Stimulated activated CD4-positive, alpha-beta T cell treated with anti-CD3 and anti-CD28 coated beads, Interleukin-15, amount 100 ng/mL, for 48 hours (primary cell): ENCODE measurements at places on chromosomes 2 and 18.

GRCh38 chr2:74186038-74186437, 7.4 kb upstream of the MOB1A start:
- no peak for DNase-seq

GRCh38 chr2:216775043-216775453, 79.7 kb upstream of the IGFBP5 start:
- DNase-seq = no peak

DNA sequence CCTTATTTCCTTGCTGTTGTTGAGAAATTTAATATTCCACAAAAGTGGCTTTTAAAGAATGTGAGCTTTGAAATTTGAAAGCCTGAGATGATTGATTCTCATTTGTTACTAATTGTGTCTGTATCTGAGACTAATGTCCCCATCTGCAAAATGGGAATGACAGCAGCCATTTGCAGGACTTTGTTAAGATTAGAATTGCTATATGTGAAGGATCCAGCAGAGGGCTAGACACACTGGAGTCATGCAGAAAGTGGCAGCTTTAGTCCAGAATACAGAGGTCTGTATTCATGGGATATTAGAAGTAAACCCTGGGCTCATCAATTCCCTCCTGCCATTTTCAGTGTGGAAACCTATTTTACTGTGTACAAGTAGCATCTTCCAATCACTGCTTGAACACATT, 296.5 kb upstream of the GYPC start:
- DNase-seq = no peak

DNA sequence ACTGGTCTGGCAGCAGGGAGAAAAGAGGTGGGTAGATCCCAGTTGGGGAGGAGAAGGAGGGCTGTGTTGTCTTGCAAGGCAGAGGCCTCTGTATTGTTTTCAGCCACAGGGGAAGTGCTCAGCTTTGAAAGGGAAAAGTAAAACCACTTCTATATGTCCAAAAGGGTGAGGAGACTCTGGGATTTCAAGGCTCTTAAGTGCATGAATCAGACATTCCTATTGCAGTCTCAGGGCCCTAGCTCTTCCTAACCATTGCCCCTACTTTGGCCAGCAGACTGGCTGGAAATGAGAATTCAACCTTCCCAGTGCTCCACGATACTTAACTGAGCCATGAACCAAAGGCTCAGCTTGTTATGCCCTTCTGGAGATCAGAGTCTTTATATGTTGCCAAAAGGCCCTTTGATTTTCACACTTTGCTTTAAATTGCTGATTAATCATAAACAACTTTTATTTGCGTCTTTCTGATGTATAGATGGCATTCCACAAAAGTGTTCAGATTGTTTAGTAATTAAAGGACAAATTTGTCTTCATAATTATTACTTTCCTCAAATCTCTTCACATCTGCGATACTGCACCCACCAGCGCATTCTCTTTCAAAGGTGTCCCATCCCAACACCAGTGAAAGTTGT, 313.8 kb upstream of the MMADHC start:
- no peak for DNase-seq

DNA sequence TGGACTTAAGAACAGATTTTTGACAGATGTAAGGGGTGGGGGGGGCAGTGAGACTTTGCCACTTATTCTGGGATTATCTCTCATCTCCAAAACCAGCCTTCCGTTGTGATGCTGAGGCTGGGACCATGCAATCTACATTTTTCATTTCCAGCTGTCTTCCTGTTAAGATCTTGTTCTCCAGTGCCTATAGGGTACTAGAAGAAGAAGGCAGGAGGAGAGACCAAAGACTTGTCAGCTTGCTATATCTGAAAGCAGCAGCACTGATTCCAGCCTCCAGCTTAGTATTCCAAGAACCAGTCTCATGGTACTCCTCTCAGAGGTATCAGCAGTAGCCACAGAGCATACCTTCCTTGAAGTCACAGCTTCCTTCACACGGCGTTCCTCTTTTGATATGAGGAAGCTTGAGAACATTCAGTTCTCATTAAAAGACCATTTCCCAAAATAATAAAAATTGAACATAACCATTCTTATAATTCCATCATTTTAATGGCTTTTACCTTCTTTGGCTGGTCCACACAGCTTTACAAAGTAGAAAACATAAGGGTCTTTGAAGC, 49.8 kb downstream of the USP34 start:
- no peak for DNase-seq

GRCh38 chr18:13804305-13804704, 19.6 kb upstream of the MC5R start:
- DNase-seq = no peak

- no peak for DNase-seq
Observed at GRCh38 chr2:9767656-9768281, 75.5 kb upstream of the TAF1B start.

- DNase-seq = no peak
Observed at GRCh38 chr2:130346041-130346740, 3.5 kb downstream of the IMP4 start.

DNA sequence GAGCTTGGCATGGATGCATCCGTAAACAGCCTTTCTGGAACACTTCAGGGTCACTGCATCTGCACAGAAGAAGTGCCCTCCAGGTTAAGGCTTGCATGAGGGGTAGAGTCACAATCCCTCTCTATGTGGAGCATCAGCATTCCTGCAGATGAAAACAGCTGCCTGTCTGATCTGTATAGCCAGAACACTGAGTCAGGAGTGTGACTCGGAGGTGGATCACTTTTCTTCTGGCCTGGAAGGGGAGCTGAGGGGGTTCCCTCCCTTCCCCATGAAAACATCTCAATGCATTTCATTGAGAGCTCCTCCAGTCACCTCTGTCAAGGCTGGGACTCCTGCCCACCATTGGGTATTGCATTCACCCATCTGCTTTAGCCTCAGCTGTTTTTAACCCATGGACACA, 72.5 kb upstream of the SERPINE2 start:
- DNase-seq = no peak

GRCh38 chr2:149650006-149650405, 62.4 kb upstream of the MMADHC start:
- no peak for DNase-seq

DNA sequence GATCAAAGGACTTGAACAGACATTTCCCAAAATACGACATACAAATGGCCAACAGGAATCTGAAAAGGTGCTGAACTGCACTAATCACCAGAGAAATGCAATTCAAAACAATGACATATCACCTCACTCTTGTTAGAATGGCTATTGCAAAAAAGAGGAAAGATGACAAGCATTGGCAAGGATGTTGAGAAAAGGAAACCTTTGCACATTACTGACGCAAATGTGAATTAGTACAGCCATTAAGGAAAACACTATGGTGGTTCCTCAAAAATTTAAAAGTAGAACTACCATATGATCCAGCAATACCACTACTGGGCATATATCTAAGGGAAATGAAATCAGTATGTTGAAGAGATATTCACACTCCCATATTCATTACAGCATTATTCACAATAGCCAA, 57.7 kb upstream of the ASPRV1 start:
- DNase-seq = no peak

GRCh38 chr2:3195641-3196476, 181.8 kb downstream of the EIPR1 start:
- no peak for DNase-seq

GRCh38 chr2:107811411-107811810, 15.3 kb upstream of the RGPD4 start:
- no peak for DNase-seq

- DNase-seq = no peak
Observed at GRCh38 chr2:19246496-19246895, 111.9 kb downstream of the OSR1 start.

DNA sequence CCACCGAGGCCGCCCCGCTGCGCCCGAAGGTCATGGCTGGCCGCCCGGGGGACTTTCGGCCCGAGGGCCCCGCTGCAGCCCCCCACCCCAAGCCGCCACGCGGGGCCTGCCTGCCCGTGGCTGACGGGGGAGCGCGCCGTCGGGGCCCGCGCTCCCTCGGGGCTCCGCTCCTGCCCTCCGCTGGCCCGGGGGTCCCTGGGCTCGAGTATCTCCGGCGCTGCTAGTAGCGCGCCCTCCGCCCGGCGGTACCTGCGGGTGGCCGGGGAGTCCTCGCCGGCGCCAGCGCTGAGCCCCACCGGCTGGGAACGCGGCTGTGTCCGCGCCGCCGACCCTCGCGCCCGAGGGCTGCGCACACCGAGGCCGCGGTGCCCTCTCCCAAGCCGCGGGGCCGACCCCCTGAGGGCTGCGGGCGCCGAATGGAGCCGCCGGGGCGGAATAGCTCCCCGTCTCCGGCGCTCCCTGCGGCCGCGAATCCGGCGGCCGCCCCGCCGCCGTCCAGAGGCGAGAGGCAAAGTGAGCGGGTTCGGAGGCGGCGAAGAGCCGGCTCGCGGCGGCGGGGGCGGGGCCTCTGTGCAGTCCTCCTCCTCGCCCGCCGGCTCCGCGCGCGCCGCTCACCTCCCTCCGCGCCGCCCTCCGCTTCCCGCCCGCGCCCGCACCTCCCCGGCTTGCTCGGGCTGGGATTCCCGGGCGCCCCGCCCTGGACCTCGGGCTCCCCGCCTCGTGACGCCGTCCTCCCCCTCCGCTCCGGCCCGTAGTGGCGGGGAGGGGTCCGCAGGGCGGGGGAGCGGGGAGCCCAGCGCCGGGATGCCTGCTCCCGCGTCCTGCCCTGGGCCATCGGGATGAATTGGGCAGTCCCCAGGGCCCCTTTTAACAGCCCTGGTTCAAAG, at the start of gene KCNG3:
Gene KCNG3 (minus strand): TSS at position 515 of the 887 bp plus-strand sequence. CDS start 481 bp downstream, at position 34.
- peak; percentile 52 for DNase-seq

- DNase-seq = no peak
Observed at GRCh38 chr2:146295080-146295670, 1549.7 kb upstream of the ACVR2A start.

DNA sequence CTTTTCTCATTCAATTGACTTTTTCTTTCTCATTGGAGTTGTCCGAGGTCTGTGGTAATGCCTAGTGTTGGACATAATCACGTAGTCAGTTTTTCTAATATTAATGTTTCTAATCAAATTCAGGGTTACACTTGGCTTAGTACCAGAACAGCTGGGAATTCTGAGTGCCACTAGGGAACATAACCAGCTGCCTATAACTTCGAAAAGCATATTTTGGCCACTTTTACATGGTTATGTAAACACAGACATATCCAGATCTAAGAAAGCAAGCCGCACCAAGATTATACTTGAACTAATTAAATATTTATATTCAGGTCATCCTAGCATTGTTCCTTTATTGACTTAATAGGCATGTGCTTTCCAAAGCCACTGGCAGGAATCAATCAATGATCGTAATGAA, 91.1 kb upstream of the ARHGAP28 start:
- DNase-seq = no peak

DNA sequence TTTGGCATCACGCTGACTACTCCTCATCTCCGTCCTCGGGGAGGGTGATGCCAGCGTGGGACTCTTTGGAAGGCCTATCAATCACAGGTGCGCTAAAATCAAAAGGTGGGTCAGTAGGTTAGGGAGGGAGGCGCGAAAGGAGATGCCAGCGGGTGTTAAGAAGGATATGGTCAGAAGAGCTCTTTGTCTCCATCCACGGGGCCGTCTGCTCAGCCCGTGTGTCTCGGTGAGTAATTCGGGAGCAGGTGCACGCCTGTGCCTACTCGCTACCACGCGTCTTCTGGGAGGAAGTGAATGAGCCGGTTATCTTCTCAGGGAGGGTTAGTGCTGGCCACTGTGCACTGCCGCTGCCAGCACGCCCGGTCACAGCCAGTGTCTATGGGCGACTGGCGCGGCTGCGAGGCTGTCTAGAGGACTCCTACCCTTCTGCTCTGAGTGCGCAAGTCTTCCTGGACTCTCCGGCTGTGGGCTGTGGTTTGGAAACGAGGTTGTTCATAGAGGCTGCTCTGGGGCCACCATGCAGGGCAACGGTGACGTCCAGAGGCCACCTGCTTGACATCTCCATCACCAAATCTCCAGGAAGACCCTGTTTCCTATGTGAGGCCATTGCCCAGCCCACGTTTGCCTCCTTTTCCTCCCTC, 153.4 kb downstream of the MBP start:
- no peak for DNase-seq

- no peak for DNase-seq
Observed at GRCh38 chr2:164841719-164842623, at the start of gene COBLL1. Gene COBLL1 (minus strand): TSS chr2:164841823. CDS start chr2:164841196, 627 bp downstream.

GRCh38 chr2:119478188-119478977, 45.9 kb downstream of the SCTR start:
- DNase-seq = no peak

DNA sequence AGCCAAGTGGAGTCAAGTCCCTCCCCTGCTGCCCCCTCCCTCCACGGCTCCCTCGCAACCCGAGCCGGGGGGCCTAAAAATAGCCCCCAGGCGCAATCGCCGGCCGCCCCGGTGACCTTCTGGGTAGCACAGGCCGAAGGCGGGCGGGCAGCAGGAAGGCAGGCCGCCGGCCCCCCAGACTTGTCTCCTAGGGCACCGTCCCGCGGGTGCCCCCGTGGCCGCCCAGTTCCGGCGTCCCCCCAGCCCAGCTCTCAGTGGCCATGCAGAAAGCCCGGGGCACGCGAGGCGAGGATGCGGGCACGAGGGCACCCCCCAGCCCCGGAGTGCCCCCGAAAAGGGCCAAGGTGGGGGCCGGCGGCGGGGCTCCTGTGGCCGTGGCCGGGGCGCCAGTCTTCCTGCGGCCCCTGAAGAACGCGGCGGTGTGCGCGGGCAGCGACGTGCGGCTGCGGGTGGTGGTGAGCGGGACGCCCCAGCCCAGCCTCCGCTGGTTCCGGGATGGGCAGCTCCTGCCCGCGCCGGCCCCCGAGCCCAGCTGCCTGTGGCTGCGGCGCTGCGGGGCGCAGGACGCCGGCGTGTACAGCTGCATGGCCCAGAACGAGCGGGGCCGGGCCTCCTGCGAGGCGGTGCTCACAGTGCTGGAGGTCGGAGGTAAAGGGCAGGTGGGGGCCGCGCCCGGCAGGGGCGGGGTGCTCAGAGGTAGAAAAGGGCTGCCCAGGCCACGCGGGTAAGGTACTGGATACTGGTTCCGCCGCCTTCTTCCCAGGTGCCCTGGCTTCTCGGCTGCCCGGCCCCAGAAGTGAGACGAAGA, at the start of gene SPEG:
Gene SPEG (plus strand): TSS at position 126 of the 808 bp plus-strand sequence. CDS start 135 bp downstream, at position 261.
- DNase-seq = no peak

DNA sequence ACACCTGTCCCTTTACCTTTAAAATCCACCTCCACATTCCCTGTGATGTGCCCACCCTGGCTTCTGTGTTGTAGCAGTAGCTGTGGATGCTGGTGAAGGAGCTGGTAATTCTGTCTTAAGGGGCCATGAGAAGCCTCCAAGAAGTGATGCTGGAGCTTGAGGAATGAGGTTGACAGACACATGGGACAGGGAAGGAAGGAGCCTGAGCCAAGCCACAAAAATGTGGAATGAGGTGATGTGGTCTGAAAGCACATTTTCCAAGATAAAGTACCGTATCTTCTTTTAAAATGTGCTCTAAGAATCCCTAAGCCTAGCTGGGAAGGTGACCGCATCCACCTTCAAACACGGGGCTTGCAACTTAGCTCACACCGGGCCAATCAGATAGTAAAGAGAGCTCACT, 31.2 kb downstream of the VWA3B start:
- no peak for DNase-seq

DNA sequence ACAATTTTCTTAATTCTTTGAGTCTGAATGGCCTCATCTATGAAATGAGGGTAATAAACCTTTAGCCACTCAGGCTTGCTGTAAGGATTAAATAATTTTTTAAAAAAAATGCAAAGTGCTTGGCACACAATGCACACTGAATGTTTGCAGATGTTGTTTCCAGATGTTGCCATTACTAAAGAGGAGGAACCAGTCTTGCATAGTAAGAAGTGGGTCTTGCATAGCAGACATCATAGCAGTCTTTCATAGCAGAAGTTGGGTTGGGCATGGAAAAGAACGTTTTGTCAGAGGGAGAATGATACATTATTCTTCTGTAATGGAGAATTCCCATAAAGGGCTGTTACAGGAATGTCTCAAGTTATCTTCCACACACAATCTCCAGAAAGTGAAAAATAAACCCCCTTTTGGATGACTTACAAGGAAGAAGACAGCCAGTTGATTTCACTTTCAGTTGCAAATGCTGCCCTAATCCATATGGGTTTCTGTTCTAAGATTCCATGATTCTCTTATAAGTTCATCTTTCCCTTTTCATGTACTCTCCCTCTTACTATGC, 327.7 kb downstream of the SUCLG1 start:
- DNase-seq = no peak
